ENCODE measurements at places on chromosomes 5 and 9.

GRCh38 chr5:160960592-160960991, 108.6 kb upstream of the ATP10B start:
- no peak for DNase-seq

DNA sequence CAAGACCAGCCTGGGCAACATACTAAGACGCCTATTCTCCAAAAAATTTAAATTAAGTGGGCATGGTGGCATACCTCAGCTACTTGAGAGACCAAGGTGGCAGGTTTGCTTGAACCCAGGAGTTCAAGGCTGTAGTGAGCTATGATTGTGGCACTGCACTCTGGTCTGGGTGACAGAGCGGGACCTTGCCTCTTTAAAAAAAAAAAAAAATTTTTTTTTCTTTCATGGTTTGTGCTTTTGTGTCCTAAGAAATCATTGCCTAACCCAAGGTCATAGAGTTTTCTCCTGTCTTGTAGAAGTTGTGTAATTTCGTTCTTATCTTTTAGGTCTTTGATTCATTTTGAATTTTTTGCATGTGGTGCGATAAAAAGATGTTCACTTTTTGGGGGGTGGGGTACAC, 12.3 kb downstream of the GPBP1 start:
- DNase-seq = no peak

- DNase-seq = no peak
Measured at GRCh38 chr5:2914022-2914661, 162.7 kb upstream of the IRX2 start.

DNA sequence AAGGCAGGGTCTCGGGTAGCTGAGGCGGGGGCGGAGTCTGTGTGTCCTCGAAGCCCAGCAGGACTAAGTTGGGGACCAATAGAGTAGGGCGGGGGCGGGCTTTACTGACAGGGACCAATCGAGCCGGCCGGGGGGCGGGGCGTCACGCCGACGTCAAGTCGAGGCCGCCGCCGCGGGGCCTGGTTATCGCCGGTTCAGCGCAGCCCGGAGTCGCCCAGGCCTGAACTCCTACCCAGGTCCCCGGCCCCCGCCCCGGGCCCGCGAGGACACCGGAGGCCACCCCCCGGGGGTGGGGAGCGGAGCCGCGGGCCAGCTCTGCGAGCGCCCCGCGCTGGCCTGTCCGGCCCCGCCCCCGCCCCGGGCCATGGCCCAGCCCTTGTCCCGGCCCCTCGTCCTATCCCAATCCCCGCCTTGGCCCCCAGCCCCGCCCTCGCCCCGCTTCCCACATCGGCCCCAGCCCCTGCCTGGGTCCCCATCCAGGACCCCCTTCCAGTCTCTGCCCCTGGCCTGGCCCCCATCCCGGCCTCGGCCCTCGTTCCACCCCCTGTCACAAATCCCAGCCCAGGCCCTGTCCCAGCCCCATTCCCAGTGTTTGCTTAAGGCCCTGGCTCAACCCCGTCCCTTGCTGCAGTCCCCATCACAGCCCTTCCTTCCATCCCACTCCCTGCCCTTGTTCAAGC, at the start of gene TMEM8B:
TSS of gene TMEM8B (plus strand) at position 145 of the 680 bp plus-strand sequence. CDS start at position 365, 220 bp downstream.
- peak; percentile 94 for DNase-seq

DNA sequence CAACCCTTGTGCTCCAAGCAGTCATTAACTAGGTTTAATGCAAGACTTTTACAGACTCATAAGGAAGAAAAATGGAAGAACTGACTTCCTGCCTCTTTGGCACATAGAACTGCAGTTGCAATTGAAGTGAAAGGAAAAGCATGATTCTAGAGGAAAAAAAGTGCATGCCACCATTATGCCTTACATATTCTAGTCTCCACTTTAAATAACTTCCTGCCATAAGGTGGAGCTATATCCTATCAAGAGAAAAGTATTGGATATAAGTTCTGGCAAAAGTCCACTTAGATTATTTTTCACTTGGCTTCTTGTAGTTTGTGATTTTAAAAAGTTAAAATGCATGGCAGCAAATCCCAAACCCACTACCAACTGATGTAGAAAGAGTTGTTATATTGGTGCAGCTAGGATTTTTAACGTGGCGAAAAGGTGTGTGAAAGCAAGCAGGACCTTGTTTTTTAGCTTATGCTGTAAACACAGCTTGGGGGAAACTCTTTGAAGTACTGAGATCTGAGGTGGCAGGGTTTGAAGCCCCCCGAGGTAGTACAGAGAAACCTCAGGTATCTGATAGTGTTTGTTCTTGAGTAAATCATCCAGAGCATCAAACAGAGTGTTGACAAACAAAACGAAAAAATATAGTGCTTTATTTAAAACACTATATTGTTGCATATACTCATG, 117.9 kb downstream of the ANXA1 start:
- no peak for DNase-seq

DNA sequence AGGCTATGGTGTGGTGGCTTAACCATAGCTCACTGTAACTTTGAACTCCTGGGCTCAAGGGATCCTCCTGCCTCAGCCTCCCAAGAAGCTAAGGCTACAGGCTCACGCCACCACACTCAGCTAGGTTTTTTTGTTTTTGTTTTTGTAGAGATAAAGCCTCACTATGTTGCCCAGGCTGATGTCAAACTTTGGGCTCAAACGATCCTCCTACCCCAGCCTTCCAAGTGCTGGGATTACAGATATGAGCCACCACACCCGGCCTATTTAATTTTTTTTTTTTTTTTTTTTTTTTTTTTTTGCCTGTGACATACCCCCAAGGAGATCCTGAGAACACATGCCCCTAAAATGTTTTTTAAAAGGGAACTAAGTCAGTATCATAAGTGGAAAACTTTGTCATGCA, 10.4 kb downstream of the FUBP3 start:
- no peak for DNase-seq

DNA sequence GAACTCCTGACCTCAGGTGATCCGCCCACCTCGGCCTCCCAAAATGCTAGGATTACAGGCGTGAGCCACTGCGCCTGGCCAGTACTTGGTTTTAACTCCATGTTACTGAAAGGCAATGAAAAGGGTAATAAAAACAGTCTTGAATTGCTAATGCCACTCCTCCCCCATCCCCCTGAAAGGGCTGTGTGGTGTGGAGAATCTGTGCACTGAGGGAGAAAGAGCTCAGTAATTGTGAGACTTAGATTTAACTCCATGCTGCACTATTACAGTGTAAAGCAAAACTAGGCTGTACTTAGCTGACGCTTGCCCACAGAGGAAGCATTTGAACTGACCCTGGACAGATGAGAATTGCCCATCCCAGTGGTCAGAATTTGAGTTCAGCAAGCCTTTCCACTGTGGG, 1662.4 kb upstream of the ACO1 start:
- DNase-seq = no peak

DNA sequence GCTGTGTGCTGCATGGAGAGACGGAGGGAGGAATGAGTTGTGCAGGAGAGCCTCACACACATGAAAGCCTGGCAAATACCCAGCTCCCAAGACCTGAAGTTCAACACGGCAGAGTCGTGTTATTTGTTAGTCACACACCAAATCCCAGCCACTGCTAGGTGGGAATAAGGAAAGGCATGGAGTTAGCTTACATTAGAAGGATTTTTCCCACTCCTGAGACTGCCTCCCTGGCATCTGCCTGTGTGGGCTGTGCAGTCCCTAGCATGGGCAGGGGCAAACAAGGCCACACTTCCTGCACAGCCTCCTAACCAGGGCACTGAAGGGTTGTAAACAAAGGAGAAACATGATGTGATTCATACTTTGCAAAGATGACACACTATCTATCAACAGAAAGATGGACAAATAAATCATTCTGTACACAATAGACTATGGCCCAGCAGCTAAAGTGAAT, 306.8 kb downstream of the SPOCK1 start:
- no peak for DNase-seq

GRCh38 chr9:7508516-7508915, 291.1 kb downstream of the DMAC1 start:
- DNase-seq = no peak

DNA sequence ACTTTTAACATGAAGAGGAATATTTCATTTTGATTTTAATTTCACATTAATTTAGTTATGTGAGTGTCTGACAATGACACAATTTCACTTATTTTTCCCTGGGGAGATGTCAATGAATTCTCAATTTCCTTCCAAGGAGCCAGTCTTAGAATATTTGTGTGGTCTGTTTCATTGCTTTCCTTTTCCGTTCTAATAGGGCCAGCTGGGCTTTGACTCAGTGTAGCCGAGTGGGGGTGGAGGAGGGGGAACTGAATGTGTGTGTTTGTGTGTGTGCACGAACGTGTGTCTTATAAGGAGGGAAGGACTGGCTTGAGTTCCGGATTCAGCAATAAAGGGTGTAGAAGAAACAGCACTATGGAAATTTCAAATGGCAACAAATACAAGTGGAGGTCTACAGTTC, 100.0 kb downstream of the BASP1 start:
- DNase-seq = no peak

DNA sequence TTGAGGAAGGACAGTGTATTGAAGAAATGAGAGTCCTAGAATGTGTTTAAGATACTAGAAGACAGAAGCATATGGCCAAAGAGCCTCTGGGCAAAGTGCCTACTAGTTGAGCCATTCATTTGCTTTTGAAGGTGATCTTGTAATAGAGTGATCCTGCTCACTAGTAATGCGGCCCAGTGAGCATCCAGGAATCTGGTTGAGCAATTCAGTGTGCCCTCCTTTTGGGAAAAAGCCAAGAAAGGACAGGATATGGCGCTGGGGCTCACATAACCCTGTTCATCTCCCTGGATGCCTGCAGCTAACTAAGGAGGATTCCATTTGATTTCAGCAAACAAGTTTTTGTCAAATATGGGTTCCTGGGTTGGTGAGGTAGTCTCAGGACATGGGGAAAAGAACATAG, 16.3 kb downstream of the ADAM19 start:
- DNase-seq = no peak

DNA sequence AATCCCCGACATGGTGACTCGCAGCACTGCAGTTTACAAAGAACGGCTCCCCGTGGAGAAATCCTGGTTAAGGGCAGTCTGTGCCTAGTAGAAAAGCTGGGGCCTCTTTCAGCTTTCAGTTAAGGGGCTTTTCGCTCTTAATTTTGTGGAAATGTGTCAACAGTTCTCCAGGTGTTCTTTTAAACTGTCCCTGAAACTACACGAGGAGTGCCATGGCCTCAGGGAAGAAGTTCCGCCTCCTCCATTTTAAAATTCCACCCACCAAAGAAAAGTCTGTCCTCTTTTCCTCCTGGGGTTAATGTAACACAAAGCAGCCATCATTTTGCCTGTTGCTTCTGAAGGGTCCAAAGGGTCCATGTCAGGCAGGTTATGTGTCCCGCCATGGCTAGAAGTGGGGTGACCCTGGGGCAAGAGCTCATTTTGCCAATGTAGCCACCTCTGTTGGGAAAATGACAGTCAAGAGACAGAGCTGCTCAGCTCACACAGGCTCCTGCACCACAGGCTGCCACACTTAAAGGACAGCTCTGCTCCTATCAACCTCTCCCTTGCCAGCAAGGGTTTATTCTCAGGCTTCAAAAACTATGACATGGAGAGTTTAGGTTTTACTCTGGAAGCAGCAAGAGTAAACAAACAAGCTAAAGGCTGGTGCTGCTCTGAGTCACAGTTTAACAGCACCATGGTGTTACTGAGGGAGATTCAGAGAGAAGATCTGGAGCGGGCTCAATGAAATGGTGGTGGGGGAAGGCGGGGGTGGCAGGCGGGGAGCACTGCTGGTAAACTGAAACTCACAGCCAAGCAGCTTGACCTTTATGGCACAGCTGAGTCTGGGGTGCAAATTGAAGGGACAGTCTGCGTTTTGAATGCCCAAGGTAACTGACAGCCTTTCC, 3.2 kb downstream of the WHRN start:
- peak; percentile 46 for DNase-seq

GRCh38 chr9:70159630-70160029, 99.1 kb upstream of the SMC5 start:
- DNase-seq = no peak

GRCh38 chr5:75349663-75350062, 12.6 kb downstream of the HMGCR start:
- no peak for DNase-seq

DNA sequence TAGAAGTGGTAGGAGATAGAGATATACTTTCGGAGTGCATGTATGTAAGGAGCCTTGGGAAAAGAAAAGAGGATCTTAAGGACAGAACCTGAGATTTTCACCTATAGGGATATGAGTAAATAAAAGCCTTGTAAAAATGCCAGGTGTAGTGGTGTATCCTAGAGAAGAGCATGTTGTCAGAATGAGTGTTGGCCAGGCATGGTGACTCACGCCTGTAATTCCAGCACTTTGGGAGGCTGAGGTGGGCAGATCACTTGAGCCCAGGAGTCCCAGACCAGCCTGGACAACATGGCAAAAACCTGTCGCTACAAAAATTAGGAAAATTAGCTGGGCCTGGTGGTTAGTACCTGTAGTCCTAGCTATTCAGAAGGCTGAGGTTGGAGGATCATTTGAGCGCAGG, 76.0 kb downstream of the IPO11 start:
- no peak for DNase-seq

GRCh38 chr5:125582352-125582751, 835.9 kb upstream of the ZNF608 start:
- no peak for DNase-seq

GRCh38 chr9:22817181-22817580, 370.6 kb downstream of the DMRTA1 start:
- DNase-seq = no peak

DNA sequence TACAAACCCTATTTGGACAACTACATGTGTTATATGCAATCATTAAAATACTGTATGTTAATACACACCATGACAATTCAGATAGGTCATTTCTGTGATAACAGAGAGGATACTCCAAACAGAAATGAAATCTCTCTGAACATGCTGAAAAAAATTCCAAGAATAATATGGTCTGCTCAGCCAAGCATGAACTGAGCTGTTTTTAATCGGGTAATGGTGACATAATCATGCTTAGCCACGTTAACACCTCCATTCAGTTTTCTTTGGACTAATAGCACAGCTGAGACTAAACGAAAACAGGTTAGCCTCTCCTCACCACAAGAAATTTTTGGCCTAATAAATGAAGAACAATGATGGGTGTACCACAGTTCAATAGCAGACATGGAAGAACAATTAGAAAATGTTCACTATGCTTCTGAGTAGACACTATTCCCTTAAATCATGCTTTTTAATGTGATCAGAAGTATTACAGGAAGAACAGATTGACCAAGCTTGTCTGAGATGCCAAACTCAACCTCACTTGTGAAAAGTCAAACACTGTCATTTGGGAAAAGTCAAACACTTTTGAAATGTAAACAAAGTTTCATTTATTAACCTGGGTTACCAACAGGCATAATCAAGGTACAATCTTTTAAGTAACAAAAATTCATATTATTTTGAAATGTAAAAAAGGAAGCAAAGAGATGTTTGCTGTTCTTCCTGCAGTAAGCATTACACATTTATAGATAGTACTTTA, 19.4 kb downstream of the RAB14 start:
- DNase-seq = no peak

- no peak for DNase-seq
Measured at GRCh38 chr9:15622318-15622971, 69.6 kb downstream of the CCDC171 start.

All from K562 (cell line).